ENCODE measurements at places on chromosomes 5 and 9.
A peak's percentile ranks its signal among the peaks of the same experiment; 100 is the strongest.

GRCh38 chr9:35517131-35517530 is 27.2 kb downstream of the RUSC2 start:
- no peak for DNase-seq

DNA sequence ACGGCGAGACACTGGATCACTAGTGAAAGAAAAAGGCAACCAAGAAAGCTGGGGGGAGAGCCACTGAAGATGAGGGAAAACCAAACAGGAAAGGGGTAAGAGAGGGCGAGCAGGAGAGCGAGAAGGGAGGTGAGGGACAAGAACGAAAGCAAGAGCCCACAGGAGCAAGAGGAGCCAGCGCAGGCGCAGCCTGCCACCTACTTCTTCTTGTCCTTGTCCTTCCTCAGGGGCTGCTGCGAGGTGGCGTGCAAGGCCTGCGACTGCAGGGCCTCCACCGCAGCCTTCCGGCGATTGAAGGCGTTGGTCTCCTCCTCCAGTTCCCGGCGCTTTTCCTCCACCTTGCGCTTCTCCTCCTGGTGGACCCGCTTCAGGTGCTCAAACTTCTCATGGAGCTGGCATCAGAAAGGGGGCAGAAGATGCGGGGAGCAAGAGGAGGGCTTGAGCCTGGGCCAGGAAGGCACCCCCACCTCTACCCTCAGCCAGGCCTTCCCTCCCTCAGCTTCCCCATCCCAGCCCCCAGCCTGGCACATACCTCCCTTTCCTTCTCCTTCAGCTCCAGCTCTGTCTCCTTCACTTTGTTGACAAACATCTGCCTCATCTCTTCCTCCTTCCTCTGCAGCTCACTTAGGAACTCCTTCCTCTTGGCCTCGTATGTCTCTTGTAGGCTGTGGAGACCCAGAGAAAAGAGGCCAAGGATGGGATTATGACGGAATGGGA is 13.5 kb downstream of the CCNI2 start:
- DNase-seq = no peak

GRCh38 chr5:155727512-155728145 is 599.3 kb upstream of the SGCD start:
- DNase-seq = no peak

DNA sequence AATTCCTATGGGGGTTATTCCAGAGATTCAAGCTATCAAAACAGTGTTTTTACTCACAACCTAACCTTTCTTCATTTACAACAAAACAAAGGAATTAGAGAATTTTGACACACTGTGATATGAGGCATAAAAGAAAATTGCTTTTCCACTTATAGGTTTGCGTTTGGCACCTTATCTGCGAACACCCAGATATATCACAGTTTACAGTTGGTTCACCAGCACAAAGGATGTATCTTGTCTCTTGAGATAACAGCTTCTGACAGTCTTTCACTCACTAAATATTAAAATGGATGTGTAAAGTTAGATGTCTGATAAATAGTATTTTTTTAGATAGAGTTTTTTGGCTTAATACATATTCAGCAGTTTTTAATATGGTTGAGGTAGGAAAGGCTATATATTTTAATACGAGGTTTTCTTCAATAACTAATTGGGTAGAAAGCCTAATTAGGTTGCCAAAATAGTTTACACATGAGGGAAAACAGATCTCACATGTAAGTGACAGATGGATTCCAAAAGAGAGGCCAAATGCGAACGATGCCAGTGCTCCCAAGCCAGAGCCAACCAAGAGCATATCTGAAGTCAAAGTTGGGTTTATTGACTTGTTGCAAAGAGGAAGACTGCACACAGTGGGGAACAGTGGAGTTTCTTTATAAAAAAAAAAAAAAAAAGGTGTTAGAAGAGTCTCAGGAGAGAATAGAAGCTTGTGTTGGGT is 1495.2 kb downstream of the MAT2B start:
- DNase-seq = no peak

DNA sequence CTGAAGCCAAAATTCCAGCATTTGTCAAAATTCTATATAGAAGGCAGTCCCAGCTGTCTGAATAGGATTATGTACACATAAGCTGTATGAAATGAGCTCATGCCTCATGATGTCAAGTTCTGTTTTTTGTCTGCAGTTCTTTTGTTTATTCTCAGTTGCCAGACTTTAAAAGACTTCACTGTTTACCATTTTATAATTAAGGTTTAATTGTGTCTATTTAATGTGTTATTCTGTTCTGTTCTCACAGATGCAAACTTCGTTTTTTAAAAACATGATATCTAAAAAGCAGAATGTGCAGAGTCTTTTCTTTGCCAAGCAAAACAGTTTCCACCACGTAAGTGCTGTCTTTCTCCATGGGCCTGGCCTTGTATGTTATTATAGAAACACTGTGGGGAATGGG is 31.1 kb downstream of the ERAP1 start:
- DNase-seq = no peak

DNA sequence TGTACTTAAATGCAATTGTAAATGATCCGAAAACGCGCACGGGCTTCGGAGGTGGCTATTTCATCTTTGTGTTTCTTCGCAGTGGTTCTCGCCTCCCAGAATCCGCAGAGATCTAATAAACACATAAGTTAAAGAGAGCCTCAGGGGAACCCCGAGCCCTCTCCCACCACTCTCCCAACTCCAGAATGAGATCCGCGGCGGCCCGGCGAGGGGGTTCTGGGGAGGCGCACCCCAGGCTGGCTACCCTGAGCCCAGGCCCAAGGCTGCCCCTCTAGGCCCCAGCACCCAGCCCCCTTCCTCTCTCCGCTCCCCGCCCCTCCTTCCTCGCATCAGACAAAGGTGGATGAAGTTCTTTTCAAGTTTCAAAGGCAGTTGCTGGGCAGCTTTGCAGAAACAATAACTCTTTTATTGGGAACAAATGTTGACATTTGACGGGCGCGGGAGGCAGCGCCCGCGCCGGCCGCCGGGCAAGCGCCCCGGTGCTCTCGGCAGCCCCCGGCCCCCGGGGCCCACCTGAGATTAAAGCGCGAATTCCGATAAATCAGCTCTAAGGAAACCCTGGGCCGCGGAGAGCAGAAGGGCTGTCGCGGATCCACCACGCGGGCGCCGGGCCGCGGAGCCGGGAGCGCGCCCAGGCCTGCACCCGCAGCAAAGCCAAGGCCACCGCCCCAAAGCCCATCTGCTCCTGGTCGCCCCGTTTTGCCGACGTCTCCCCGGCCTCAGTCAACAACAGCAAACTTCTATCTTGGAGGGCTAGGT is 8.4 kb downstream of the IRX2 start:
- no peak for DNase-seq

DNA sequence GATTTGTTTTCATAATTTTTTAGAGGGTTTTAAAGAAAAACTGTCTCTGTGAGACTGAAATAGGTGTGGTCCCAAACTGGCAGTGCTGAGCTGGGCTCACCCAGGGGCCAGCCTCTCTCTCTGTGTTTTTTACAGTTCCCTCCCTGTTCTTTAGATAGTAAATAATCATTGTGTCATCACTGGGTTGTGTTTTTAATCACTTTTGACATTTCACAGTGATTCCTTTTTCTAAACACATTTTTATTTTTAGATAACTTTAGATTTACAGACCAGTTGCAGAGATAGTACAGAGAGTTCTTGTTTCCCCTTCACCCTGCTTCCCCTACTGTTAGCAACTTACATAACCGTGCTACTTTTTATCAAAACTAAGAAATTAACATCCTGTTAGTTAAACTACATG is 44.4 kb downstream of the MAP1B start:
- no peak for DNase-seq

- DNase-seq = peak; percentile 31
These were observed 494 bp downstream of the ASTN2 start for GRCh38 chr9:117414220-117414905.

- DNase-seq = no peak
These were observed 53.8 kb upstream of the ARAP3 start for GRCh38 chr5:141735823-141736222.

GRCh38 chr5:92518318-92518904 is 1062.6 kb downstream of the NR2F1-AS1 start:
- no peak for DNase-seq

DNA sequence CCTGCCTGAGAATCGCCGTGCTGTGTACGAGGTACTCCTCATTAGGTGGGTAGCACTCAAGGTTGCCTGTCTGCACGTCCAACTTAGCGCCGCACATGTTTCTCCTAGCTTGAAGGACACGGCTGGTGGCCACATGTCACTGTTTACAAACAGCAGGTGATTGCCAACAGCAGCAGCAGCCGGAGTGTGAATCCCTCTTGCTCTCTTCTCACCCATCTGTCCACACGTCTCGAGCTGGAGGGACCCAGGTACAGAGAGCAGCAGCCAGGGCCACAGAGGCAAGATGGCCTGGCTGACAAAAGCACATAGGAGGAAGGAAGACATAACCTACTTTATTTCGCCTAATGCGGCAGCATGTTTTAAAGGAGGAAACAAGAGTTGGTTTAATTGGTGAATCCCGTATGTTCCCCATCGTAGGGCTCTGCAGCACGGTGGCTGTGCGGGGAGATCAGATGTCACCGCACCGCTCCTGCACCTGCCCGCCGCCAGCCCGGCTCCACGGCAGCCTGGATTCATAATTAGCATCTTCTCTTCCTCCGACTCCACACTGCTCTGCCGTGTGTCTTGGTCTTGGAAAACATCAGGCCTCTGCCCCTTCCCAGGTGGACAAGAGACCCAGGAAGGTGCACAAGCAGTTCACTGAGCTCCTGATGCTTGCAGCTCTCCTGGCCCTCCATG is 201.6 kb upstream of the IRX1 start:
- DNase-seq = no peak

DNA sequence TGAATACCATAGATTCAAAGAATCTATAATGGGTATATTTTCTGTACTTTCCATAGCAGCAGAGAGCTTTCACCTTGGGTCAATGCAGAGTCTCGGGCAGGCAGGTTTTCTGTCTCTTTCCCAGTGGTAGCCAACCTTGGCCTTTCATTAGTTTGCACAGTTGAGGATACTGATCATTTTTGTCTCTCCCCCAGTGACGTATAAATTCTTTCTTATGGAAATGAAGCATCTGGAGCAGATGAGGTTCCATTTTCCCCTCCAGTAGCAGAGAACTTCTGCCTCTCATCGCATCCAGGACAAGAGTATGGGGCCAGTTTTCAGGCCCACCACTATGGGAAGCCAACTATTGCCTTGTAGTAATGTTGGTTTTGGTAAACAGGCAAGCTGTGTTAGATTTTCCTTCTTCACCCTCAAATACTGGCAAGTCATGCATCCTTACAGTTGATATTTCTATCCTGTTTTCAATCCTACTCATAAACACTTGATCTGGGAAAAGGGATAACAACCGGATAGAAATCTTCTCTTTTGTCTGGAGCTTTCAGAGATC is 845.2 kb upstream of the CDH18 start:
- no peak for DNase-seq

DNA sequence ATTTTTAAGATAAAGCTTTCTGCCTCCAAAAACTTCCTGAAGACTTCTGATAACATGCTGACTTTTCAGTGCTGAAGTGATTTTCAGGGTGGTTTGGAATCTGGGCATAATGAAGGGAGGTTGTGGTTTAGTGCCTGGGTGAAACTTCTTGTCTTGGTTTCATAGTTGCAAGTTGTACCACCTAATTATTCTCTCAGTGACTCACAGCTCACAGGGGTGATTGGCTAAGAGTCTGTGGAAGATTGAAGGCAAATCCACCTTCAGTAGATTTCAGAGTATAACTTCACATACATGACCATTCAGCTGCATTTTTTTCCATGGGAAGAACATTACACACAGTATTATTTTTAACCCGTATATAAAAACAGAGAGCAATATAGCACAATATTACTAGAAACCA is 199.9 kb downstream of the PTTG1 start:
- no peak for DNase-seq

DNA sequence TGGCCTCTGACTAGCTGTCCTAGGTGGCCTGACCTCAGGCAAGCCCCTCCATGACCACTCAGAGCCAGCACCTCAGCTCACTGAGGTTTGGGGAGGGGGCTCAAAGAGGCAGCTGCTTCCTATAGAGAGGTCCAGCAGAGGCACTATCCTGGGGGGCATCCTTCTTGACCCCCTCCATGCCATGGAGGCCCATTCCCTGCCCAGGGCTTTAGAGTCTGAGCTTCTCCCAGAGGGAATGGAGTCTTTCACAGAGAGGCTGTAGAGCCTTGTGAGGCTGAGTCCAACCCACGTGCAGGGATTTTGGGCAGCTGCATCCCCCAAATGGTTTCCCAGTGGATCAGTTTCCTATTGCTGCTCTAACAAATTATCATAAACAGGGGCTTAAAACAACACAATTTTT is 16.9 kb downstream of the IRF1 start:
- no peak for DNase-seq

GRCh38 chr5:34475249-34475966 is 180.7 kb upstream of the RAI14 start:
- DNase-seq = no peak

GRCh38 chr5:458547-459353 is 15.8 kb downstream of the EXOC3 start:
- no peak for DNase-seq

DNA sequence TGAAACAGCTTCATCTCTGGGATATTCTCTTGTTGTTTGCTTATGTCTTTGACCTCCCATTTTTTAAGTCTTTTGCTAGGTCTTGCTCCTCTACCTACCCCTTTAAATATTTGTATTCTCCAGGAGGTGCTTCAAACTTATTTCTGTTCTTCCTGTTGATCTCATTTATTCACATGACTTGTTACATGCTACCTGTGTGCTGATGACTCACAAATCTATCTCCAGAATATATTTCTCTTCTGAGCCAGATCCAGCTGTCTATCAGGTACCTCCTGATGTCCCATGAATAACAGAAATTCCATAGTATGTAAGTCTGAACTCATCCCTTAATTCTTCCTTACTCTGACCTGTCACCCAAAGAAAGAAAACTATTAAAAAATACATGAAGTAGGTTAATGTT is 11.0 kb downstream of the NIPBL start:
- no peak for DNase-seq

- DNase-seq = no peak
These were observed 429.6 kb upstream of the ZNF608 start for GRCh38 chr5:125176005-125176390.

- no peak for DNase-seq
These were observed 292.0 kb upstream of the DMRT1 start for GRCh38 chr9:549455-549997.

DNA sequence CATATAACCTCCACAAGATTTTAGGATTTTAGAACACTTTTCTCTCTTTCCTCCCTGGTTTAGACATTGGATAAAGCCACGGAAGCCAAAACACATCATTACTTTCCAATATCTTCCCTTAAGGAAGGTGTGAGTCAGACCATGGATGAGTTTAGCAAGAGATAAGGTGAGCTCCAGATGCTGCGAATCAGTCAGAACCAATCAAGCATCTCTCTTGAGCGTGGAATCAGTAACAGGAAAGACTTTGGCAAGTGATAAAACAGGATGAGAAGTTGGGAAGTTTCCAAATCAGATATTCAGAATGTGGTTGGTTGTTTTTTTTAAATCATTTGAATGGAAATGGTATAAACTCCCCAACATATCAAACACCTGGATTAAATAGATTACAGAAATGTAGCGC is 397.8 kb downstream of the EFNA5 start:
- no peak for DNase-seq

GRCh38 chr5:78492650-78493049 is 132.2 kb downstream of the SCAMP1 start:
- no peak for DNase-seq

GRCh38 chr9:134048582-134048968 is 19.3 kb downstream of the BRD3 start:
- no peak for DNase-seq
